ENCODE measurements at places on chromosomes 13 and 19.

DNA sequence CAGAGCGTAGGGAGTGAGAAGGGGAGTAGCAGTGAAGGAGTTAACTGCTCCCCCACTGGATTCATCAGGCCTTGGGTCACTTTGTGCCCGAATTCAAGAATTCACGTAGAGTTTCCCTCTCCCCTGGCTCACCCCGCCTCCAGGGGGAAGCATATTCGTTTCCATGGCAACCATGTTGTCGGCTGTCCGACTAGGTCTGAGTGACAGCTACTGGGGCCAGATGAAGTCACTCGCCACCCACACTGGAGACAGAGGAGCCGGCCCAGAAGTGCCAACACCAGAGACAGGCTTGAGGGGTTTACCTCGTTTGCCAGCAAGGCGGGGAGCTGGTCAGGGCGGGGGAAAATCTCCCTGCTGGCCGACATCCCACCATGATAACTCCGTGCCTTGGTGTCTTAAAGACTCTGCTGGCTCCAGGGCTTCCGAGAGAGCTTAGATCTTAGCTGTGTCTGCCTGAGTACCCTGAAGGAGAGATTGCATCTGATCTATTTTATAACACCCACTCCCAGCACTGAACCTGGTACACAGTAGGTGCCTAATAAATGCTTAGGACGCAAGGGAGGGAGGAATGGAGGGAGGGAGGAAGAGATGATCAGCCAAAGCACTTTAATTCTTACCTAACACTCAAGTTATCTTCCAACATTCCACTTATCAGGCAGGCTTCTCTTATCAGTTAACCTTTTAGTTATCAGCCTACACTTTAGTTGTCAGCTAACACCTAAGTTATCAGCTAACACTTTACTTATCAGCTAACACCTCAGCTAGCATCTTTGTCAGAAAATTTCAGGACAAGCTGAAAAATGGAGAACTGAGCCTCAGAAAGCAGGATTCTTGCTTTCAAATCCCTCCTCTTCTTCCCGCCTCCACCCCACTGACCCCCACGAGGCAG, 57.2 kb upstream of the ZNRF4 start:
- DNase-seq = peak; percentile 7

DNA sequence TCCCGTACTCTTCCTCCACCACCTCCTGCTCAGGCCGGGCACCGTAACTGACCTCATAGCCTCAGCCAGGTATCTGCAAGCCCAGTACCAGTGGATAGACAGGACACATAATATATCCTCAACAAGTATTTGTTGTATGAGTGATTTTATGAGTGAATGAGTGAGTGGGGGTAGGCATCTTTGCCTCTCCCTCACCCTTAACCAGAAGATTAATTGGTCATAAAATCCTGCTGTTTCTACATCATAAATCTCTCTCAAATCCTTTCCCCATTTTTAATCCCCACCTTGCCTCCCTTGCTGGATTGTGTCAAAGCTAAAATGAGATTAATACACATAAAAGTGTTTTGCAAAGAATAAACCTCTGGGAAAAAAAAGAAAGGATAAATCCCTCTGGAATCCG, 44.4 kb upstream of the HMGB1 start:
- DNase-seq = no peak

- no peak for DNase-seq
Observed at GRCh38 chr19:30160426-30160825, 211.8 kb upstream of the ZNF536 start.

GRCh38 chr19:17107546-17108452, 32.2 kb downstream of the MYO9B start:
- DNase-seq = peak; percentile 97

- no peak for DNase-seq
Observed at GRCh38 chr19:18477974-18478373, 40.0 kb upstream of the ISYNA1 start.

DNA sequence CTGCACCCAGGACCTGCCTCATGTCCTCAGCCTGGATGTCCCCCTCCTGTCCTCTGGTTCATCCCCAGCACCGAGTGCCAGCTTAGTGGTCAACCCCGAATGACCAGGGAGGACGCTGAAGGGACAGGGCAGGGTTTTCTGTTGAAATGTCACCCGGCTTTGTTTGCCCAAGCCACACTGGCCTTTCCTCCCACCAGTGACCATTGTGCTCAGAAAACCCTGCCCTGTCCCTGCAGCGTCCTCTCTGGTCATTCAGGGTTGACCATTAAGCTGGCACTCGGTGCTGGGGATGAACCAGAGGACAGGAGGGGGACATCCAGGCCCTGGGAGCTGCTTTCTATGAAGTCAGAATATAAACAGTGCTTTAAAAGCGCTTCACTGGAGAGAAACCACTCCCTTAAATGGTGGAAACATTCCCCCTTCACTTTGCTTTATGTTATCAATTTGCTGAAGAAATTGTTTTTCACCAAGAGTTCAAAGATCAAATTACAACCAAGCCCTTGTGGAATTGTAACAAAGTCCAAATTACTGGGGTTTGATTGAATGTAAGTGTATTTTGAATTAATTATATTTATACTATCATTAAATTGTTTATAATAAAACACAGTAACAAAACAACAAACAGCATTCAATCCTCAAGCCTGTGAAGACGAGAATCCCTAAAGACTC, 21.4 kb downstream of the CARS2 start:
- no peak for DNase-seq

GRCh38 chr19:53908935-53909415, at the start of gene CACNG7:
Gene CACNG7 (plus strand): TSS chr19:53909278. CDS start chr19:53912832, 3,554 bp downstream.
- no peak for DNase-seq

- no peak for DNase-seq
Observed at GRCh38 chr13:85819513-85819912, 20.3 kb upstream of the SLITRK6 start.

- DNase-seq = no peak
Observed at GRCh38 chr13:109646423-109646822, 140.0 kb downstream of the IRS2 start.

DNA sequence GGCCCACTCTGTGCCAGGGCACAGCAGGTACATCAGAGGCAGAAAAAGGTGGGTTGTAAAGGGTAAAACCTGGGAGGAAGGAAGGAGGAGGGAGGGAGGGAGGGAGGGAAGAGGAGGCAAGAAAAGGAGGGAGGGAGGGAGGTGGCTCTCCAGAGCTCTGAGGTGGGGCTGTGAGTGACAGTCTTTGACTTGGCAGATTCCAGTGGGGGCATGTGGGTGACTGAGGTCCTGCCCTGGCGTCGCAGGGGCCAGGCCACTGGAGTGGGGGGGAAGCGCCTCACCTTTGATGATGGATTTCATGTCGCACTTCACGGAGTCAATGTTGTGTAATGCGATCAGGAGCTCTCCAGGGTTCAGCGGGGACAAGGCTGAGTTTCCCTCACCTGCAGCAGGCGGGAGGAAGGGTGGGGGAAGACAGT, 6.0 kb upstream of the RSPH6A start:
- no peak for DNase-seq

DNA sequence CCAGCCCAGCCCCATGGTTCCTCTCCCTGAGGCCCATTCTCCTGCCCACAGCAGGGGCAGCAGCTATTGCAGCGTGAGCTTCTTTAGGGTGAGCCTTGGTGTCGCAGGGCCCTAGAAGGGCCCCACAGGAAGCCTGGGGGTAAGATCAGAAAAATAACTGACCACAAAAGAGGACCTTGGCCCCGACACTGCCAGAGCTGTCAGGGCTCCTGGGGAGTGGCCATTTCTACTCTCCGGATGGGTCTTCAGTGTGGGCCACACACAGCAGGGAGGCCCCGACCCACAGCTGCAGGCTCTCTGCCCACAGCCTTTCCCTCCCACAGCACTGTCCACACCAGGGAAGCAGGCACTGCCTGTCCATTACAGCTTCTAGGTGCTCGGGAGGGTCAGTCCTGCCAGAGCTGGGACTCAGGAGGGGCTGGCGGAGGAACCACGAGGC, 3.5 kb upstream of the SIGLEC8 start:
- DNase-seq = no peak

GRCh38 chr19:2503521-2504109, 27.7 kb downstream of the GADD45B start:
- DNase-seq = peak; percentile 68

DNA sequence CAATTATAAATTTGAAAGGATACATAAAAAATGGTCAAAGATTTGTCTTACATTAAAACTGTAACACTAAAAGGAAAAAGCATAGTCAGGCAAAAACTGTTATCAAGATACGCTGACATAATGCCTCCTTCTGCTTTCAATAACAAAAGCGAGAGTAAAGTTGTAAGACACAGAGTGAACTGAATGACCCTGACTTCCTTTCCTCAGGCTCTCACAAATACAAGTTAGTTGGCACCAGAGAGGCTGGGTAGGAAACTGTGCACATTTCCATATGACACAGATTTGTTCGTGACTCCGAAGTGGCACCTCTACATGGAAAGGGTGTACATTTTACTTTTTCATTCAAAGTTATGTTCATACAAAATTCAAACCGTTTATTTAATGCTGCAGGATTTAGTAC, 15.4 kb downstream of the FGF14 start:
- DNase-seq = no peak

DNA sequence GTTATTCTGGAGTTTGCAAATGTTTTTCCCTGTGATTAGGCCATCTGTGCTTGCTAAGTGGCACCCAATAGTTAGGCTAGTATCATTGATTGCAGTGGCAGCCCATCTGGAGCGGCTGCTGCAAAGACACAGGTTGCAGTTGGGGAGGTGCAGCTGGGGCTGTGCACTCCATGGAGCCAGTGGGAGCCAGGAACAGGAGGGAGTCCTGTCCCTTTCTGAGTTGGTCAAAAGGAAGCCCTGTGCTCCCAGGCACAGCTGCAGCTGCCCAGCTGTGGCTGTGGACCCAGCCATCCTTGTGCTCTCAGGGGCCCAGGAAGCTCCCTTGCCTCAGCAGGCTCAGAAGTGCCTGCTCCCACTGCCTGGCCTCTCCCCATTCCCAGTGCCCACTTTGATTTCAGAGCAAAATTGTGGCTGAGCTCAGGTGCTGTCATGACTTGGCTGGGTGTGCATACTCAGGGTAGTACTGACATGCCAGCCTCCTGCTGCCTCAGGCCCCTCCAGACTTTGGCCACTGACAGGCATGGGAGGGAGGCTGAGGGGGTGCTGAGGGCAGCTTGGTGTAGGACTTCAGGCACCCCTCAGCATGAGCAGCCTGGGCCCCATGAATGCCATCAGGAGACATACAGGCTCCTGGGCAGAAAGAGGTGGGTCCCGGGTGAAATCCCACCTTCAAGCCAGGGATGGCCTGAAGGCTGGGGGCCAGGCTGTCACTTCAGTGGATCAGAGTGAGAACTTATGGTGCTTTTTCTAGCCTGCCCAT, 270.6 kb downstream of the PCDH20 start:
- no peak for DNase-seq

- DNase-seq = no peak
Observed at GRCh38 chr13:30882026-30882850, 23.8 kb upstream of the MEDAG start.

GRCh38 chr19:29777781-29778309, 33.9 kb upstream of the CCNE1 start:
- no peak for DNase-seq

- no peak for DNase-seq
Observed at GRCh38 chr13:50197705-50198104, 182.5 kb downstream of the KCNRG start.

DNA sequence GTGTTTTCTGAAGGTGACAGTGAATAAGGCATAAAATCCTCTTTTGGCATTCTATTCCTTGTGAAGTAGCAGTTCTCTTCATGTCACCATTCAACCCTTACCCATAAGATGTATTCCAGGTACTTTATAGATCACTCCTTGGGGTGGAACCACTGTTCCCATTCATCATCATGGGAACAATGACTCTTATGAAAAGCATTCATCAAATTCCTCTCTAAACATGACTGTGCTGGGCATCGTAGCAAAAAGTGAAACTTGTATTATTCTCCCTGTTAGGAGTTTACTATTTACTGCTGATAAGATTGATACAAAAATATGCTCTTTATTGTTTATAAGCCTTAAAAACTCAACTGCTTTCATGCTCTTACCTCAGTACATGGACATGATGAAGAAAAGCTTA, 793.4 kb downstream of the LIG4 start:
- no peak for DNase-seq

DNA sequence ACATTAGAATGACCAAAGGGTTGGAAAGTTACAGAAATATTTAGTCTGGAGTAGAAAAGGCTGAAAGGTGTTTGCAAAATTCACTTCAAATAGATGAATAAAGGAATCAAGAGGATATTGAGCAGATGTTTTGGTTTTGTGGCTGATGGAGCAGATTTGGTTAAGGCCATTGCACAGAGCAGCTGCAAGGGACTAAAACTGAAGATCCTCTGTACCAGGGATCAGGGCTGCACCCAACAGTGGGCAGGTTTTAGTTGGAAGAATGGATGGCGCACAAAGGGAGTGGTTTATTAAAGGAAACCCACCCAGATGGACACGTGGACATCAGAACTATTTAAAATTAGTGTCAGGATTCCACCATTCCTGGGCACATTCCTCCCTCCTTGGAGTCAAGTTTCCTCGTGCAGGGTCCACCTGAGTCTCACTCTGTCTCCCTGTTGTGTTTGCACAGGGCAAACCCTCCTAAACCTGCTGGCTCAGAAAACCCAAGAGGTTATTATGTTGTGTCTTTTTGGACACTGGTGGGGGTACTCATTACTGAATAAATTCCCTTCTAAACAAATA, 9.2 kb upstream of the UBAC2 start:
- DNase-seq = no peak

GRCh38 chr13:68676513-68677115, 1431.0 kb upstream of the ATXN8OS start:
- DNase-seq = no peak

GRCh38 chr19:42150911-42151361, 18.7 kb upstream of the POU2F2 start:
- DNase-seq = no peak

DNA sequence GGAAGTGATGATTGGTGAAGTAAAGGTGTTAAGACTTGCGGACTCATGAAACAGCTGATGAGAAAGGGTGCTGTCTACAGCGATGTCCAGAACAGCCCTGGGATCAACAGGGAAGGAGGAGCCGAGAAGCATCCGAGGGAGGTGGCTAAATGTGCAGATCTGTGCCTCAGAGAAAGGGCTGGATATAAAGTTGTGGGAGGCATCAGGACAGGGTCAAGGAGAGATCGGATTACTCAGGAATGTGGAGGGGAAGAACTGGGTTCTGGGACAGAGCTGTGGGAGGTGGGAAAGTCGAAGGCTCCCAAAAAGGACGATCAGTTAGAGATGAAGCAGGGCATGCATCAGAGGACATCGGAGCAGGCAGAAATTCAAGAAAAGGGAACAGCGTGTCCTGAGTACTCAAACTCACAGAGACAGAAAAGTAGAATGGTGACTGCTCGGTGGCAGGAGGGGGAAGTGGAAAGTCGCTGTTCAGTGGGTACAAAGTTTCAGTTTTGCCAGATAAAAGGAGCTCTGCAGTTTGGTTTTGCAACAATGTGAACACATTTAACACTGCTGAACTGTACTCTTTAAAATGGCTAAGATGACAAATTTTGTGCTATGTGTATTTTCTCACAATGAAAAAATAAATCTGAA, 1.9 kb downstream of the SIGLEC14 start:
- DNase-seq = no peak

DNA sequence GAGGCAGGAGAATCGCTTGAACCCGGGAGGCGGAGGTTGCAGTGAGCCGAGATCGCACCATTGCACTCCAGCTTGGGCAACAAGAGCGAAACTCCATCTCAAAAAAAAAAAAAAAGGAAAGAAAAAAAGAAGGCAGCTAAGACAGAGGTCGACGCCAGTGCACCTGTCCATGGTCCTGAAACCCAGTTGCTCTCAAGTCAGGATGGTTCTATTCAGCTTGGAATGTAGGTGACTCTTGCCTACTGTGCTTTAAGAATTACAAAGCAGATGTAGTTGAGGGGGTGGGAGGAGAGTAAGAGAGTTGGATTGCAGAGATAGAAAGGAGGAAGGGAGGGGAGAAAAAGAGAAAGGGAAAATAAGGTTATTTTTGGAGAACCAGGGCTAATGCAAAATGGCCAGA, 18.7 kb downstream of the CACNG7 start:
- DNase-seq = peak; percentile 48

Data from HFFc6 (cell line).